ENCODE measurements at places on chromosomes 2 and 18.

DNA sequence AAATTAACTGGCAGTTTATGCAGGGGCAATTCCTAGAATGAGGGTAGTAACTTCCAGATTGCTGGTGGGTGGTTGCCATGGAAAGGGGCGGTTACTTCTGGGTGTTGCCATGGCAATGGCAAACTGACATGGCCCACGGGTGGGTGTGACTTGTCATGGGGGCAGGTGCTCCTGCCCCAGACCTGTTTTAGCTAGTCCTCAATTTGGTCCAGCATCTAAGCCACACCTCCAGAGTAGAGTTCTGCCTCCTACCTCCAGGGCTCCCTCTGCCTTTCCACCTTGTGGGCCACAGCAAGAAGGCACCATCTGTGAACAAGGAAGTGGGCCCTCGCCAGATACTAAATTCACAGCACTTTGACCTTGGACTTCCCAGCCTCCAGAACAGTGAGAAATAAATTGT lies 148.7 kb downstream of the TFCP2L1 start:
- no peak for DNase-seq

GRCh38 chr2:124953921-124954320 lies 928.8 kb downstream of the CNTNAP5 start:
- DNase-seq = no peak

GRCh38 chr2:203418271-203418670 lies 90.1 kb downstream of the ABI2 start:
- no peak for DNase-seq

DNA sequence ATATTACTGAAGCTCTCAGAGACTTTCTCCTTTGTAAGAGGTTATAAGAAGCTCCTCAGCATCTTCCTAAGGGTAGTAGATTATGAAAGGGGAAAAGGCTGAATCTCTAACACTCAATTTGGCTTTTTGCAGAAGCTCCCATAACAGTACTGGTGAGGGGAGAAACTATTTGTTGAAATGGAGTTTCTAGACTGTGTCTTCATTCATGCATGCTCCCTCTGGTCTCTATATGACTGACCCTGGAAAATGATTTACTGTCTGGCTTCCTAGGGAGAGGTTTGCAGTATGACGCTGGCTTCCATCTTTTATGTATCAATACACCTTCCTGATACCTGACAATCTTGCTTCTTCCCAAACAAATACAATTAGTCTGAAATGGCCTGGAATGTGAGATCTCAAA lies 63.9 kb downstream of the LDAH start:
- no peak for DNase-seq

- DNase-seq = no peak
These were observed 120.2 kb upstream of the CTDP1 start for GRCh38 chr18:79559436-79559835.

DNA sequence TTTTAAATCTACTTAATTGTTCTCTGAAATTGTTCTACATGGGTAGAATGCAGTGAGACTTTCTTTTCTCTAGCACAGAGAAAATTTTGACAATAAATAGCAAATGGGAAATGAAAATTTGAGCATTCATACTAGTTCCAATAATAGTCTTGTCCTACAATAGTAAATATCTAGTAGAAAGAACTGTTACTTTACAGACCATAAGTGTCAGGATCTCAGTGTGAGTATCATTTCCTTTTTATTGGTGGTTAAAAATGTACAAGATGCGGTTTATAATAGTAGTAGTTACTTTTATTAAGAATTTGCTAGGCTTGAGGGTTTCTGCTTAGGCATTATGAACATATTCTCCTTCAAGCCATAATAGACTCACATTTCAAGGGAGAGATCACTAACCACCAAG lies 43.2 kb downstream of the KCNE4 start:
- DNase-seq = no peak

GRCh38 chr2:221422516-221423209 lies 149.4 kb downstream of the EPHA4 start:
- no peak for DNase-seq

GRCh38 chr2:63875559-63876245 lies 34.0 kb downstream of the UGP2 start:
- no peak for DNase-seq

DNA sequence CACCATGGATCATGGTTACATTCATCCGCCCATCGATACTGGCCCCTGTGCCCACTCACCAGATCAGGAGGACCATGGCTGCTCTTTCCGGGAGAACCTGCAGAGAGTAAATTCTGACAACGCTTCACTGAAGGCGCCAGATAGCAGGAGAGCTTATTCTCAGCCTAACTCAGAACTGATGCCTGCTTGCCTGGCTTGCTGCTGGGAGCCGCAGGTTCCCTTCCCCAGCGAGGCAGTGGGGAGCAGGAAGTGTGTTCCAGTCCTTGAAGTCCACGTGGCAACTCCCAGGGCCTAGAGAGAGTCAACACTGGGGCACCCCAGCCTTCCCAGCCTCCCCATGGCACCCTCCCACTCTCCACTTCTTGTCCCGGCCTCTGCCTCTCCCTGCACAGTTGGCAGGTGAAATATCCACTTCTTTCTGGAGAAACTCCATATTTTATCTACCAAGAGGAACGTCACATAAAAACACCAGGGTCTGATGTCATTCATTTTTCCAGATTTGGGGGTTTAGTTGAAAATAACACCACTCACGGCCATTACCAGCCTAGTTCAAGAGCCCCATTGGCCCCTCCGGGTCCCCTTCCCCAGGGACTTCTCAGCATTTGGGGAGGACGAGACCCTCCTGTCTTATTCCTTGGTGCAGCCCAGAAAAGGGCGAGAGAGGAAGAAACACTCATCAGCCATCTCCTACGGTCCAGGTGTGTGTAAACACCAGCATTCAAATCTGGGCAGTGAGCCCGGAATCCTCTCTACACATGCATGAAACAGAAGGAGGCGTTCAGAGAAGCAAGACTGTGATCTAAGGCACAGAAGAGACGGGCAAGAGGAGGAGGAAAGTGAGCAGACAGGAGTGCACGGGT lies 3.5 kb upstream of the TUBB6 start:
- no peak for DNase-seq

- DNase-seq = no peak
These were observed 1.1 kb downstream of the INHA start for GRCh38 chr2:219573166-219573565.

GRCh38 chr2:190947711-190948251 lies 66.2 kb downstream of the STAT1 start:
- no peak for DNase-seq

GRCh38 chr2:176291335-176291734 lies 22.1 kb downstream of the MTX2 start:
- DNase-seq = no peak

DNA sequence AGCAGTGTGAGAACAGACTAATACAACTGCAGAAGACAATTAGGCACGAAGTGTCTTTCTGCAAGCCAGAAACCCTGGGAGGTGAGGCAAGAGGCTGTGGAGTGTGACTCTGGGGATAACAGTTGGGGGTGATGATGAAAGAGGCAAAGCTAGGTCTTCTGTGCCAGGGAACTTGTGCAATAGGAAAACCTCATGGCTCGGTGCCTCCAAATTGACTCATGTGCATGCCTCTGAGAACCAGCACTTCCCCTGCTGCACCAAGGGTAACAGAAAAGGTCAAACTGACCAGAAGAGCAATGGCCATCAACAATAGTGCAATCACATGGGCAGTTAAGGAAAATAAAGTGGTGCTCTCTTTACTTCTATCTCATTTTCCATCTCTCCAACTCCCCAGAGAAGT lies 136.4 kb downstream of the SCG2 start:
- peak; percentile 73 for DNase-seq

GRCh38 chr2:3667151-3667631 lies 9.2 kb downstream of the ALLC start:
- DNase-seq = no peak

- no peak for DNase-seq
These were observed 25.4 kb downstream of the FAM98A start for GRCh38 chr2:33573657-33574056.

Data from epithelial cell of prostate (primary cell).